ENCODE measurements at places on chromosomes 2 and 18. TPM values are rescaled to one million over a fixed set of nuclear protein-coding genes. Genes with fewer than 3 reads are reported as not detected.

DNA sequence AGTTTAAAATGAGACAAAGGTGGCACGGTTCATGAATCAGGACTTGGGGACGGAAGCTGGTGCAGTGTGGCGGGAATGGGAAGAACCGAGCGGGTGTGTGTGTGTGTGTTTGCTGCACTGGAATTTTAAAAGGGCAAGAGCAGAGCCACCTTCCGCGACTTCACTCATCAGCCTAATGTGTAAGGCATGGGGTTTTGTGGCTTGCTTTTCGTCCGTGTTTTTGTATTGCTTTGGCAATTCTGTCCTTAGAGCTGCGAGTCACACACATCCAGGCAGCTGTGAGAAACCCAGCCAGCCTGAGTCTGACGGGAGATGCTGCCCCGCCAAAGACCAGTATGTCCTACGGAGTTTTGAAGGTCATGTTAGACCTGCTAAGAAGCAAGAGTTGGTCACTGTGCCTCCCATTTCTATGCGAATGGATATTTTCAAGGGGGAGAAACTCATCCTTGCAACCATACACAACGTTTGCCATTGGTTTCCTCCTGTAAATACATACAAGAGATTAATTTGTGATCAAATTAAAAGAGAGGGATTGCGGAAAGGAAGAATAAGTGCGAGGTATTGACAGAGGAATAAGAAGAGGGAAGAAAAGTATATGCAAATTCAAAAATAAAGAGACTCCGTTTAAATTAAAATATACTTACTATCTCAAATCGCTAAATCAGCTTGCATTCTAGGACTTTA lies 665 bp upstream of the CACNB4 start:
- H3K4me1 ChIP-seq, result peaks cover 26% of the 10 kb centered on the region
- peak overlapping the region; percentile 77 for H3K4me3 ChIP-seq
- H3K27me3 ChIP-seq, result no peaks in the 10 kb centered on the region
- no peaks in the 10 kb centered on the region for H3K36me3 ChIP-seq

GRCh38 chr2:168155680-168156079 lies 91.7 kb downstream of the STK39 start:
- H3K4me3 ChIP-seq, result no peak overlapping the region
- H3K4me1 ChIP-seq, result peaks cover 40% of the 10 kb centered on the region
- peak; percentile 57 for DNase-seq
- no peaks in the 10 kb centered on the region for H3K27me3 ChIP-seq
- H3K27ac ChIP-seq, result no peak overlapping the region

The MYO5B gene
- total RNA-seq, result 2.0 TPM

DNA sequence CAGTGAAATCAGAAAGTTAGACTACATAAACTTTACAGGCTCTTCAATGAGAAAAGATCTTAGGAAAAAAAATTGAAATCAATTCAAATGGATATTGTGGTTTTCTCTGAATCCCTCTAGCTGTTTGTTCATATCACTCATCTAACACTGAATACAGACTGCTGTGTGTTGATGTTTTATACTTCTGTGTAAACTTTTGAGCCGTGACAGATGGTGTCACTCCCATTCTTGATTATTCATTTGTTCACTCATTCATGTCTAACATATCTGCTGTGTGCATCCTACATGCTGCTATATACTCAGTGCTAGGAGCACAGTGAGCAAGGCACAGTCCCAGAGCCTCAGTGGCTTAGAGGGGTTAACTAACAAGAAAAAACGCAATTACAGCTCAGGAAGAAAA lies 12.6 kb downstream of the KLHL23 start:
- no peak for DNase-seq
- peaks cover 8% of the 10 kb centered on the region for H3K36me3 ChIP-seq
- H3K27ac ChIP-seq, result no peak overlapping the region
- no peak overlapping the region for H3K4me3 ChIP-seq

- H3K4me1 ChIP-seq, result no peaks in the 10 kb centered on the region
- no peak overlapping the region for H3K4me3 ChIP-seq
- no peak for DNase-seq
- no peaks in the 10 kb centered on the region for H3K27me3 ChIP-seq
These were observed 801.0 kb downstream of the TDRD15 start for GRCh38 chr2:21924640-21925285.

The SERPINB5 gene
- not detected for total RNA-seq

DNA sequence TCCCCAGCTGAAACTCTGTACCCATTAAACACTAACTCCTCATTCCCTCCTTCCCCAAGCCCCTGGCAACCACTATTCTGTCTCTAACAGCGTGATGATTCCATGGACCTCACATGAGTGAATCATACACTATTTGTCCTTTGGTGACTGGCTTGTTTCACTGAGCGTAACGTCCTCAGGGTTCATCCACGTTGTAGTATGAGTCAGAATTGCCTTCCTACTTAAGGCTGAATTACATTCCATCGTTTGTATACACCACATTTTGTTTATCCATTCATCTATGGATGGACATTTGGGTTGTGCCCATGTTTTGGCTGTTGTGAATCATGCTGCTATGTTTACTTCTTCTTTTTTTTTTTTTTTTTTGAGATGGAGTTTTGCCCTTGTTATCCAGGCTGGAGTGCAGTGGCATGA lies 19.6 kb upstream of the CABLES1 start:
- H3K36me3 ChIP-seq, result no peaks in the 10 kb centered on the region
- DNase-seq, result no peak
- H3K27me3 ChIP-seq, result no peaks in the 10 kb centered on the region
- no peak overlapping the region for H3K27ac ChIP-seq
- no peak overlapping the region for H3K4me3 ChIP-seq

DNA sequence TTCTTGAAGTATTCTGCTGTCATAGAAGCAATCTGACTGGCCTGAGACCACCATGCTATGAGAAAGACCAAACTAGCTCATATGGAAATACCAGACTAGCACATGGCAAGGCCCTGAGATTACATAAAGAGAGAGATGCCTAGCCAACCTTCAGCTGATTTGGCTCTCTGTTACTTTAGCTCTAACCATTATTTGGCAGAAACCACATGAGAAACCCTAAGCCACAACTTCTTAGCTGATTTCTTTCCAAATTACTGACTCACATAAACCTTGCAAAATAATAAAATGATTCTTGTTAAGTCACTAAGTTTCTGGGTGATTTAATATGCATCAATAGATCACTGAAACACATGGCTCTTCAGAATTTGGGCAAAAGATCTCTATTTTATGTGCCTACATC lies 295.0 kb upstream of the ZNF521 start:
- no peaks in the 10 kb centered on the region for H3K36me3 ChIP-seq
- no peaks in the 10 kb centered on the region for H3K27me3 ChIP-seq
- H3K4me3 ChIP-seq, result no peak overlapping the region
- H3K27ac ChIP-seq, result no peak overlapping the region
- no peaks in the 10 kb centered on the region for H3K4me1 ChIP-seq
- no peak for DNase-seq

The OTOF gene
- 0.42 TPM for total RNA-seq

The MPP4 gene
- total RNA-seq, result not detected

GRCh38 chr2:11028407-11028916 lies 116.7 kb downstream of the KCNF1 start:
- no peak overlapping the region for H3K27ac ChIP-seq
- H3K4me1 ChIP-seq, result no peaks in the 10 kb centered on the region
- no peaks in the 10 kb centered on the region for H3K27me3 ChIP-seq
- DNase-seq, result no peak

The TXNL4A gene
- total RNA-seq, result 21.6 TPM

- no peak overlapping the region for H3K27ac ChIP-seq
- DNase-seq, result no peak
These were observed 6.9 kb downstream of the STEAP3 start for GRCh38 chr2:119230219-119231185.

GRCh38 chr2:219739066-219739465 lies 111.6 kb downstream of the SLC4A3 start:
- no peaks in the 10 kb centered on the region for H3K27me3 ChIP-seq
- DNase-seq, result peak; percentile 62
- no peak overlapping the region for H3K4me3 ChIP-seq
- H3K27ac ChIP-seq, result no peak overlapping the region
- no peaks in the 10 kb centered on the region for H3K36me3 ChIP-seq

The CCDC74B gene
- 5.0 TPM for total RNA-seq

The ALPP gene
- total RNA-seq, result not detected

The SCYGR4 gene
- not detected for total RNA-seq

DNA sequence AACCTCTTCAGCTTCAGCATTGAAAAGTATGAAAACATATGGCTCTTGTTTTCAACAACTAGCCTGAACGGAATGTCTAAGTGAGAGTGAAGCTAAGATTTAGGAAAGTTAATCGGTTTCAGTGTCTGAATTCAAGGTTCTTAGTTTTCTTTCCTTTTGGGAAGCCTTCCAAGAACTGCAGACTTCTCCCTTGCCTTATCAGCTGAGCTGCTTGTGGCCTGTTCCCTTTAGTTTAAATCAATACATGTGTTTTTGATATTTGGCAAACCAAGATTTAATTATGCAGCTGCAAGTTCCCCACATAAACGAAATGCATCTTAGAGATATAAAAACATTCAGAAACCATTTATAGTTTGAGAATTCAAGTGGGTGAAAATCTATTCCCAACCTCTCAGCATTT lies 274.3 kb upstream of the NRP2 start:
- H3K36me3 ChIP-seq, result no peaks in the 10 kb centered on the region
- no peak overlapping the region for H3K4me3 ChIP-seq
- DNase-seq, result no peak
- H3K27me3 ChIP-seq, result no peaks in the 10 kb centered on the region

- no peaks in the 10 kb centered on the region for H3K27me3 ChIP-seq
- no peaks in the 10 kb centered on the region for H3K4me1 ChIP-seq
- H3K27ac ChIP-seq, result no peak overlapping the region
- H3K4me3 ChIP-seq, result no peak overlapping the region
- DNase-seq, result no peak
These were observed 79.0 kb upstream of the TRIB2 start for GRCh38 chr2:12637754-12638153.

The CDH2 gene
- total RNA-seq, result 10.9 TPM

GRCh38 chr2:108351889-108352288 lies 25.9 kb upstream of the SULT1C4 start:
- H3K4me1 ChIP-seq, result no peaks in the 10 kb centered on the region
- no peak overlapping the region for H3K27ac ChIP-seq
- no peak overlapping the region for H3K4me3 ChIP-seq
- H3K36me3 ChIP-seq, result no peaks in the 10 kb centered on the region
- H3K27me3 ChIP-seq, result no peaks in the 10 kb centered on the region

DNA sequence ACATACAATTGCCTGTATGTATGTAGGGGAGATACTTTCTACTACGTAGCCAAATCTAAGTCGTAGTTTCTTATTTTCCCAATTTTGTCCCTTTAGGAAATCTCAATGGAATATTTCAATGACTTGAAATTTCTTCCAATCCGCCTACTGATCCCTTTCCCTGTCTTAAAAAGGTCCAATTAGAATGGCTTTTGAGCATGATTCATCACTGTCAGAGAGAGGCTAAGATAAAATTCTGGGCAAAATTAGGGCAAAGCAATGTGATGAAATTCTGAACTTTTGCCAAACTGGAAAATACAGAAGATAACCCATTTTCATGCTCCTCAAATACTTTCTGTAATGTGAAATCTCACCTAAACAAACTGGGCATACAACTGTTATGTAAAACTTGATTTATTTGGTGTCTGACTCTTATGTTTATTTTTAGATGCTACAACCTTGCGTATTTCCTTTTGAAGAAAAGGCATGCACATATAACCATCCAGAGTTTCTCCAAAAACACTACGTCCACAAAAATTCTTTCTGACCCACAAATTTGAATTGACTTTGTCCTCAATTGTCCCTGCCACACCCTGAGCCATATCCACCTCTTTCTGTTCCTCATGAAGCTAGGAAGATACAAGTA lies 147.1 kb downstream of the IKZF2 start:
- DNase-seq, result no peak
- no peak overlapping the region for H3K27ac ChIP-seq
- peaks cover 28% of the 10 kb centered on the region for H3K4me1 ChIP-seq
- H3K4me3 ChIP-seq, result no peak overlapping the region
- no peaks in the 10 kb centered on the region for H3K27me3 ChIP-seq
- H3K36me3 ChIP-seq, result peaks cover 6% of the 10 kb centered on the region

DNA sequence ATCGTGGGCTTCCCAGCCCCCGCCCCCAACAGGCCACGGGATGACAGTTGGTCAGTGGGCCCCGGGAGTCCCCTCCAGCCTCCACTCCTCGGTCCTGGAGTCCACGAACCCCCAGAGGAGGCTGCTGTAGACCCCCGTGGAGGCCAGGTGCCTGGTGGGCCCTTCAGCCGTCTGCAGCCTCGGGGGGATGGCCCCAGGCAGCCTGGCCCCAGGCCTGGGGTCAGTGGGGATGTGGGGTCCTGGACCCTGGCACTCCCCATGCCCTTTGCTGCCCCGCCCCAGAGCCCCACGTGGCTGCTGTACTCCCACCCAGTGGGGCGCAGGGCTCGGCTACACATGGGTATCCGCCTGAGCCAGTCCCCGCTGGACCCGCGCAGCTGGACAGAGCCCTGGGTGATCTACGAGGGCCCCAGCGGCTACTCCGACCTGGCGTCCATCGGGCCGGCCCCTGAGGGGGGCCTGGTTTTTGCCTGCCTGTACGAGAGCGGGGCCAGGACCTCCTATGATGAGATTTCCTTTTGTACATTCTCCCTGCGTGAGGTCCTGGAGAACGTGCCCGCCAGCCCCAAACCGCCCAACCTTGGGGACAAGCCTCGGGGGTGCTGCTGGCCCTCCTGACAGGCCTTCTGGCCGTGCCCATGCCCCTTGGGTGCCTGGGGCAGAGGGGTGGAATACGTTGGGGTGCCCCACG lies 7.6 kb downstream of the NEU4 start:
- H3K27me3 ChIP-seq, result peaks cover 74% of the 10 kb centered on the region
- H3K27ac ChIP-seq, result no peak overlapping the region
- H3K4me1 ChIP-seq, result no peaks in the 10 kb centered on the region
- H3K4me3 ChIP-seq, result no peak overlapping the region
- no peak for DNase-seq

GRCh38 chr18:42807887-42808286 lies 307.6 kb downstream of the RIT2 start:
- no peak overlapping the region for H3K27ac ChIP-seq
- no peak for DNase-seq
- no peaks in the 10 kb centered on the region for H3K36me3 ChIP-seq
- no peaks in the 10 kb centered on the region for H3K4me1 ChIP-seq

The LIMS4 gene
- 10.0 TPM for total RNA-seq

The SULT1C4 gene
- 1.7 TPM for total RNA-seq

GRCh38 chr2:234732404-234733092 lies 219.3 kb upstream of the SH3BP4 start:
- DNase-seq, result peak; percentile 88
- no peak overlapping the region for H3K4me3 ChIP-seq

- H3K27me3 ChIP-seq, result peaks cover 3% of the 10 kb centered on the region
- DNase-seq, result no peak
- no peak overlapping the region for H3K4me3 ChIP-seq
- no peak overlapping the region for H3K27ac ChIP-seq
These were observed 450.7 kb downstream of the LPIN1 start for GRCh38 chr2:12197133-12197532.

The COLEC11 gene
- total RNA-seq, result 19.1 TPM

The MOB4 gene
- total RNA-seq, result 41.5 TPM

The DIPK1C gene
- total RNA-seq, result 0.17 TPM

The GALNT3 gene
- total RNA-seq, result 0.99 TPM

- H3K27ac ChIP-seq, result no peak overlapping the region
- H3K27me3 ChIP-seq, result no peaks in the 10 kb centered on the region
- peaks cover 5% of the 10 kb centered on the region for H3K4me1 ChIP-seq
- H3K36me3 ChIP-seq, result peaks cover 78% of the 10 kb centered on the region
- H3K4me3 ChIP-seq, result no peak overlapping the region
These were observed 23.6 kb downstream of the ITPRID2 start for GRCh38 chr2:181915102-181915501.

GRCh38 chr2:238060096-238060541 lies 682 bp upstream of the SCLY start:
- peaks cover 27% of the 10 kb centered on the region for H3K4me1 ChIP-seq
- no peaks in the 10 kb centered on the region for H3K27me3 ChIP-seq
- H3K36me3 ChIP-seq, result peaks cover 3% of the 10 kb centered on the region

Data from esophagus muscularis mucosa (tissue), 4 donors.